ENCODE measurements at places on chromosomes 6 and 20.

- no peak for DNase-seq
These were observed 34.1 kb upstream of the ID1 start for GRCh38 chr20:31570735-31571617.

DNA sequence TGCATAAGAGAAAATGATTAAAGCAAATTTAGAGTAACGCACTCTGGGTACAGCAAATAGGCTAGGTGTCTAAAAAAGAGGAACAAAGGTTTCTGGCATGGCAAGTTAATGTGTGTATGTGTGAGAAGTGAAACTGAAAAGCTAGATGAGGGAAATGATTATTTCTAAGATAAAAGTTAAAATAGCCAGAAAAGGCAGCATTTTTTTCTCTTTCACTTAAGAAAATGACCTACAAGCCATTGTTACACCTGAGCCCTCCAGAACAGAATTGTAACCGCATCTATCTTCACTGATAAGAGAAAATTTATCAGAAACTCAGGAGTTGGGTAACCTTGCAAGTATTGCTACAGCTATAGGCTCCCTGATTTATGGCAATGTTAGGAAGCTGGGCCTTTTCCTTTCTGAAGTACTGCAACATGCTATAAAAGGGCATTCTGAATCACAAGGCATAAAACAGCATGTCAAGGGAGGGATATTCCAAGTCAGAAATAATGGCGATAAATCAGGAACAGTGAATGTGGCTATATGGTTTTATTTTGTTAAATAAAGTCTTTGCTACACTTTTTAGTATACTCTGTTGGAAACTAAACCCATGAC is 395.3 kb downstream of the TBC1D32 start:
- DNase-seq: no peak

GRCh38 chr20:19211252-19211651 is 1.2 kb upstream of the SLC24A3 start:
- DNase-seq: no peak

GRCh38 chr20:18042229-18042628 is 15.5 kb downstream of the OVOL2 start:
- no peak for DNase-seq

DNA sequence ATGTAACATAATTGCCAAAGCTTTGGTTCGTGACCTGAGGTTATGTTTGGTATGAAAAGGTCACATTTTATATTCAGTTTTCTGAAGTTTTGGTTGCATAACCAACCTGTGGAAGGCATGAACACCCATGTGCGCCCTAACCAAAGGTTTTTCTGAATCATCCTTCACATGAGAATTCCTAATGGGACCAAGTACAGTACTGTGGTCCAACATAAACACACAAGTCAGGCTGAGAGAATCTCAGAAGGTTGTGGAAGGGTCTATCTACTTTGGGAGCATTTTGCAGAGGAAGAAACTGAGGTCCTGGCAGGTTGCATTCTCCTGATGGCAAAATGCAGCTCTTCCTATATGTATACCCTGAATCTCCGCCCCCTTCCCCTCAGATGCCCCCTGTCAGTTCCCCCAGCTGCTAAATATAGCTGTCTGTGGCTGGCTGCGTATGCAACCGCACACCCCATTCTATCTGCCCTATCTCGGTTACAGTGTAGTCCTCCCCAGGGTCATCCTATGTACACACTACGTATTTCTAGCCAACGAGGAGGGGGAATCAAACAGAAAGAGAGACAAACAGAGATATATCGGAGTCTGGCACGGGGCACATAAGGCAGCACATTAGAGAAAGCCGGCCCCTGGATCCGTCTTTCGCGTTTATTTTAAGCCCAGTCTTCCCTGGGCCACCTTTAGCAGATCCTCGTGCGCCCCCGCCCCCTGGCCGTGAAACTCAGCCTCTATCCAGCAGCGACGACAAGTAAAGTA is 547 bp upstream of the ESR1 start:
- DNase-seq: no peak

DNA sequence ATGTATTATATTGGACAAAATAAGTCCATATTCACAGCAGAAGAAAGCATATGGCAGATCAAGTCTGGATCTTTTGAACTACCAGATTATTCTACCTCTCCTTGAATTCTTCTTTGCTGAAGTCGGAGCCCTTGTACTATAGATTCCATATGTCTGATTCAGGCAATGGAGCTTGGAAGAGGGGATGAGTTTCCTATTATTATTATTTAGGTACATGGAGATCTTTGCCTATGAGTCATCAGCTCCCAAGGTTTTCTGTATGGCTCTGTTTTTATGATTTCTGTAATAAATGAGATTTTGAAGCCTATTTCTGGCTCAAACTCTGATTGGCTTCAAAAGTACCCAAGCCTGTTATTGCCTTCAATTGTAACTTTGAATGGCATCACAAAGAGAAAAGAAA is 72.0 kb downstream of the OPRM1 start:
- DNase-seq: no peak

DNA sequence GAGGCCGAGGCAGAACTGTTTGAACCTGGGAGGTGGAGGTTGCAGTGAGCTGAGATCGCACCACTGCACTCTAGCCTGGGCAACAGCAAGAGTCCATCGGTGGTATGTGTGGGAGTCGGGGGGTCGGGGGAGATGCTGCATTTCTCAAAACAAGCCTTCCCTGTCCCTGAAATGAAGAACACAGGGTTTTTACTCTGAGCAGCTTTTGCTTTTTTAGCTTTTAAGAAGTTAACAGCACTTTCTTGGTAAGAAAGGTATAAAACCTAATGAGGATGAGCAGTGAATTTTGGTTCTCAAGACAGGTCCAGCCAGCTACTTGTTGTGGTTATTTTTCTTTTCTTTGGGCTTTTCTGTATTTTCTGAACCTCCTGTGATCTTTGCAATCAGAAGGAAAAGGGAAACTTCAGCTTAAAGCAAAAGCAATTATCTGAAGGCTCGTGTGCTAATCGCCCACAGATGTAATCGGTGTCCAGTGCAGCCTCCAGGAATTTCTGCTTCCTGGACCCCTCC is 3.7 kb downstream of the RPL10A start:
- no peak for DNase-seq

DNA sequence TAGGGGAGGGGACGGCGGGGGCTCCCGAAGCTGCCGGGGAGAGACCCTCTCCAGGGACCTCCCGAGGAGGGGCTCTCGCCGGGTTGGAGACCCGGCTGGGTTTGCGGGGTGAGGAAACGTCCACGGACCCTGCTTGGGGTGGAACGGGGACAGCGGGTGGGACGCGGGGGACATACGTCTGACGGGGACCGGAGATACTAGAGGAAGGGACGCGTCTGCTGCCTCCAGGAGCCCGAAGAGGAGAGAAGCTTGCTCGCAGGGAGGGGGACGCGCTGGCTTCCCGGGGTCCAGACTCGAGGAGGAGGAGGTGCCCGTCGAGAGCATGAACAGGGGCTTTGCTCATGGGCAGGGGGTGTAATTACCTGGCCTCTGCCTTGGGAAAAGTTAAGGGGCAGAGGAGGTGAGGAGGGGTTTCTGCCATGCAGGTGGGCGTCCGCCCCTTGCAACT is 593 bp downstream of the DNMT3B start:
- no peak for DNase-seq

DNA sequence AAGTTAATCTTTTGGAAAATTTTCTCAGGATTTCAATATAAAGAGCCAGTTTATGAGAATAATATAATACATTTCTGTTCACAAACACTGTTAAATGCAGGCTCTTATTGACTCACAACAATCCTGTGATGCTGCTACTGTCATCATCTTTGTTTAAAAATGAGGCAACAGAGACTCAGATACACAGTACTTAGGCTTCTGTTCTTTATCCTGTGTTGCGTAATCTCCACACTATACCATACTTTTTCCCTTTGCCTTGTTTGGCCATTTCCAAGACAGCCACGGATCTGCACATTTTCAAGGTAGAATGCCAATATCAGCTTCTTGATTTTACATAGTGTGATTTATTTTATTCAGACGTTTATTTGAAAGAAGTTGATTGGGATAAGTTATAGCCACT is 699.0 kb upstream of the CITED2 start:
- no peak for DNase-seq

DNA sequence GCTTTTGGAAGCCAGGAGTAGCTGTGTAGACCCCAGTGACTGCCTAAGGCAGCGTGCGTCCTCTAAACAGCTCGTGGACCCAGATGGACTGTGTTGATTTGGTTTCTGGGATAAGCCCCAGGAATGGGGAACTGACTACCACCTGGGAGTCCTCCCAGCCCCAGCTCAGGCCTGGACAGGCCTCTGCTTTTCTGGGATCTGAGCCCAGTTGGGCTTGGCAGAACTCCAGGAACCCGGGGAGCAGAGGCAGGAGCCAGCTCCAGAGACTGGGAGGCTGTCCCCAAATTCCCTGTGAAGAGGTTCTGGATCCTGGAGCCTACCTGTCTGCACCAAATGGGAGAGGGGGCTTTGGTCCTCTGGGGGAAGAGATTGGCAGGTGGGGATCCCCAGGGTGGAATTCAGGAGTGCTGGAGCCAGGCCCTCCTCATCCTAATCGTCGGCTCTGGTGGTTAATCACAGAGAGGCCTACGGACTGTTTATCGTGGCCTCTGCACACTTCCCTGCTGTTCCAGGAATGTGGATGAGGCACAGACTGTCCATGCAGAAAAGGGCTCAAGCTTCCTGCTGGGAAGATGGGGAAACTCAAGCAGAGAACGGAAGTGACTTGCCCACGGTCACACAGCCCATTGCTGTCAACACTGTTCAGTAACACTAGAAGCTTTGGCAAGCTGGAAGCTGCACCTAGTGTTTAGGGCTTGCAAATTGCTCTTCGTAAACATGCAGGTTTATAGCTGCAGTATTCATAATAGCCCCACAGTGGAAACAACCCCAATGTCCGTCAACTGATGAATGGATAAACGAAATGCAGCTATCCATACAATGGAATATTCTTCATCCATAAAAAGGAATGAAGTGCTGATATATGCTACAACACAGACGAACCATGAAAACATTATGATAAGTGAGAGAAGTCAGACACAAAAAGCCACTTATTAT is 100.6 kb downstream of the KCNB1 start:
- no peak for DNase-seq

GRCh38 chr6:72421387-72421786 is 200.5 kb upstream of the KCNQ5 start:
- no peak for DNase-seq

DNA sequence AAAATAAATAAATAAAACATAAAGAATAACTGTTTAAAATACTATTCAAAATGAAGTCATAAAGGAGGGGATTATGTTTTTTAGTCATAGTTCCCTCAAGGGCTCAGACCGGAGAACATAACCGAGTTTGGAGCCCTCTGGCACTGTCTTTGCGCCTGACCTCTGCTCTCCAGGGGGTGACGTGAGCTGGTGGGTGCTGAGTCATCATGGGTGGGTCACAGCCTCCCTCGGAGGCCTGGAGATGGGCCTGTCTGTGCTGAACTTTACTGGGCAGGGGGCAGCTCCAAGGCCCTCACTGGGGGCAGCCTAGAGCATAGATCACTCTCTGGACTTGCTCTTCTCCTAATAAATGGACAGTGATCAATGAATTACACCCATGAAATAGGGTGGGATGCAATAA is 3.1 kb upstream of the MAVS start:
- no peak for DNase-seq

DNA sequence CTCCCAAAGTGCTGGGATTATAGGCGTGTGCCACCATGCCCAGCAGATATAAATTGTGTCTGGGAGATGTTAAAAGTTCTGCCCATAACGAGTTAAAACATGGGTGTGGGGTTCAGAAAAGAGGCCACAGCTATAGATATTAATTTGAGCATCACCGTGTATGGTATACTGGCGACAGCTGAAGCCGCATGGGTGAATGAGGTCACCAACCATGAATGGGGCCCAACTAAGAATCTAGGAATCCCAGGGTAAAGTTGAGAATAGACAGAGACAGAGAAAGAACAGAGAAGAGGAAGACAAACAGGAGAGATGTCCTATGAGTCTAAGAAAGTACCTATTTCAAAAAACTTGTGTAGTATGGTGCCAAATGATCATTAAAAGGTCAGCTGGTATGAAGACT is 50.9 kb downstream of the ILRUN start:
- DNase-seq: no peak

DNA sequence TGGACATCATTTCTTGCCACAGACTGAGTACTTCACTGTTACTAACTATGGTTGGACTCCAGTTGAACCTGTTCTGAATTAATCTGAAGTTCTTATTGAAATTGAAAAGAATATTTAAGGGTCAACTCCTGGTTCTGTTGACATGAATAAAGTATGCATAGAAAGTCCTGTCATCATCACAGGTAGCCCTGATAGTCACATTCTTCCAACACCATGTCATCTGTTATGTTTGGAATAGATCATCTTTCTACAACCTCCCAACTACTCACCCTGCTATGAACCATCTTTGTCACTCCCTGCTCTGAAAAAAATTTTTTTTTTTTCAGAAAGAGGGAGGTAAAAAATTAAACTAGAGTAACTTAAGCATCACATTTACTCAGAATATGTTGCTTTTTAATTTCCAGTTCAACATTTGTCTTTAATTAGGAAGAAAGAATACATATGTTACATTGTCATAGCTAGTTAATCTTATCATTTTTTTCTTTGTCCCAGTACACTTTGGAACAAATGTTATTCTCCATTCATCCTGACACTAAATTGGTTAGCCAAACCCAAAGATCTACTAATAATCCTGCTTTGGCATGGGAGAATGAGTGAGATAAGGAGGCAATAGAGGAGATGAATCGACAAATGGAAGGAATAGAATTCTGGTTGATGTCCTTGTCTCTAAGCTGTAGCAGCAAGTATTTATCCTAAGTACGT is 775.1 kb upstream of the NRSN1 start:
- DNase-seq: no peak

- no peak for DNase-seq
These were observed 620.1 kb downstream of the HTR1B start for GRCh38 chr6:76843054-76843822.

- DNase-seq: no peak
These were observed 153.1 kb upstream of the RPS6KA2 start for GRCh38 chr6:166779963-166780683.

DNA sequence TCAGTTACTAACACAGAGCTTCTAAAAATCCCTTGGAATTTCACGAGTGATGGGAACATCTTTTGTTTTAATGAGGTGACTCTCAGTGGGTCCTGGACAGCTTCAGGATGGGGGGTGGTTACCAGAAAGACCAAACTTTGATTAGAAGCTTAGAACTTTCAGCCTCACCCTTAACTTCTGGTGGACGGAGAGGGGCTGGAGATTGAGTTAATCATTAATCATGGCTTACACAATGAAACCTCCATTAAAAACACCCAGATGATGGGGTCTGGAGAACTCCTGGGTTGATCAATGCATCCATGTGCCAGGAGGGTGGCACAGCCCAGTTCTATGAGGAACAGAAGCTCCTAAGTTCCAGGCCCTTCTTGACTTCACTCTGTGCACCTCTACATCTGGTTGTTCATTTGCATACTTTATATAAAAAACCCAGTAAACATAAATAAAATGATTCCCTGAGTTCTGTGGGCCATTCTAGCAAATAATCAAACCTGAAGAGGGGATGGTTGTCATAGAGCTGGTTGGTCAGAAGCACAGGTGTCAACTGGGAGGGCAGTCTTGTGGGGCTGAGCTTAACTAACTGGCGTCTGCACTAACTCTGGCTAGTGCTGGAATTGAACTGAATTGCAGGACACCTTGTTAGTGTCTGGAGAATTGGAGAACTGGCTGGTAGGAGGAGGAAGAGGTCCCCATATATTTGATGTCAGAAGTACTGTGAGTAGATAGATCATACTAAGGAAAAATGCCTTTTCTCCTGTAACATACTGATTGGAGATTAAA is 10.3 kb downstream of the RMND1 start:
- no peak for DNase-seq

- no peak for DNase-seq
These were observed 205.7 kb downstream of the DOK5 start for GRCh38 chr20:54680872-54681619.

- DNase-seq: no peak
These were observed 228.2 kb downstream of the KCNQ5 start for GRCh38 chr6:72850040-72850439.

Measured in activated T-helper 1 cell treated with anti-CD3 and anti-CD28 coated beads, Interleukin-2, amount 50 U/mL, for 16 hours (primary cell).